ENCODE measurements at places on chromosomes 5 and 9.

GRCh38 chr5:174239718-174240117 lies 194.2 kb downstream of the NSG2 start:
- DNase-seq, result no peak

- no peak for DNase-seq
Measured at GRCh38 chr5:177982072-177982727, 13.8 kb downstream of the PROP1 start.

GRCh38 chr5:112217843-112218579 lies 201.1 kb downstream of the EPB41L4A start:
- DNase-seq, result no peak

DNA sequence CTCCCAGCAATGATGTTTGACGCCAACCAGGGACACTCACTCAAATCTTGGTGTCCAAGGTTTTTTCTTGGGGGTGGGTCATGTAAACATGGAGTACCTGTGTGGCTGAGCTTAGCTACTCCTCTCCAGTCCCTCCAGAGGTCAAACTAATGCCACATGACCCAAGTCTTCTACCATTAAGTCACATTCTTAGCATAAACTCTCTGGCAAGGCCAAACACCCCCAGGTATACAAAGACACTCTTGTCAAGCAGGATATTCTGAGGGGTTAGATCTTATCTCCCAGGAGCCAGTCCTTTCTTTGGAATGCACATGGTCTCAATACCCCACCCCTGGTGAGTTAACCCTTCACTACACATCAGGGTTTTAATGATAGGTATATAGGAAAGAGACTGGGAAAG lies 161.4 kb downstream of the PDZD2 start:
- DNase-seq, result no peak

- DNase-seq, result no peak
Measured at GRCh38 chr5:100667161-100667630, 132.0 kb downstream of the FAM174A start.

DNA sequence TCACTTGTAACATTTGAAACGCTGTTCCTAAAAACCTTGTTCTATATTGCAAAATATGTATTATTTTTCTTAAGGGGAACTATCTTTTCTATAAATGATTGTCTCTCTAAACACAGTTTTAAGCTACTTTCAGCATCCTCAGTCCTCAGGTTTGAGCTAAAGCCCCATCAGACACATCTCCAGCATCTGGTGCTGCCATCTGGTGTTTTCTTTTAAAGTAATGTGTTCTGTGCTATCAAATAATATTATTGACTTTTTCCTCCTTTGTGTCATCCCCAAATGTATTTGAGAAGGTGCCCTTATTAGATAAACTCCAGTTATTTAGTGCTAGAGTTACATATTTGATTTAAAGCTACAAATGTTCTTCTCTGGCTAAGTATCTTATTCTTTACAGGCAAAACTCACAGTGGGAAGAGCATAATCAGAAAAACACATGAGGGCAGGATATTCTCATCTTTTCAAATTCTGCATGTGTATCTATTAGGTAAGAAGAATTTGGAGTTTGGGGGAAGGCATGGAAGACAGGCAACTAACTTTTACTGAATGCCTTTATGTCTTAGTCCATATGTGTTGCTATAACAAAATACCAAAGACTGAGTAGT lies 27.5 kb downstream of the ZNF474 start:
- no peak for DNase-seq

DNA sequence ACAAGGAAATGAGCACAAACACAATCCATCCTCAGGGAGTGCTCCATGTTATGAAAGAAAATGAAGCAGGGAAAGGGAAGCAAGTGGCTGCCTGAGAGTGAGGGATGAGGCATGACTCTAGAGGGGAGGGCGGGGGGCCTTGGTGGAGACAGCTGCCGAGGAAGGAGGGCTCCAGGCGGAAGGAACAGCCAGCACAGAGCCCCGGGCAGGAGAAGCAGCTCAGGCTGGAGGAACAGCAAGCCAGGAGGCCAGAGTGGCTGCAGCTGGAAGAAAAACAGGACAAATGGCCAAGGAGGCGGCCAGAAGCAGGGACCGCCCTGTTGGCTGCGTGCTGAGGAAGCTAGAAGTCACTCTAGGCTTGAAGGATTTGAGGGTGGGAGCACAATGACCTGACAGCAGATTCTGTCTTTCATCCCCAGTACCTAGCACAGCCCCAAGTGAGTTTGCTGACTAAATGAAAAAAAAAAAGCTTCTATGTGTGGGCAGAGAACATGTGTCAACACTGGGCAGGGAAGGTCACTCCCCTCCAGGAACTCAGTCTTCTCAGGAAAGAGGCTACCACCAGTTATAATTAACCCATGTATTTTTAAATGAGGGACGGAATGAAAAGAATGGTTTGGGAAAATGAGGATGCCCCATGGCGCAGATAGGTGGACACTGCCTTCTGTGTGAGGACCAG lies 142.8 kb downstream of the DCP2 start:
- no peak for DNase-seq

DNA sequence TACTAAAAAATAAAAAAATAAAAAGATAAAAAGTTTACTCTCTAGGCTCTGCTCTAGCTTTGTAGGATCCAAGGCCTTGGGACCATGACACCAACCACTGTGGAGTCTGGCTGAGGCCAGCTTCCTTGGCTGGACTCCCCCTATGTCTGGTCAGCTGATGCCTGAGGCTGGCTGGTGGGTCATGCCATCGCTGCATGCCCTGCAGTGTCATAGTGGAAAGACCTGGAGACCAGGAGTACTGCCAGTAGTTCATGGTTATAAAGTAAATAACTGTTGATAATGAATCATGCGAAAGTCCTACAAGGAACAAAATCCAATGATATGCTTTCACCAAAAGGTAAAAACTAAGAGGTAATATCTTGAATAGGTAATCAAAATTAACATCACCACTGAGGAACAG lies 43.2 kb downstream of the GARNL3 start:
- DNase-seq, result no peak

DNA sequence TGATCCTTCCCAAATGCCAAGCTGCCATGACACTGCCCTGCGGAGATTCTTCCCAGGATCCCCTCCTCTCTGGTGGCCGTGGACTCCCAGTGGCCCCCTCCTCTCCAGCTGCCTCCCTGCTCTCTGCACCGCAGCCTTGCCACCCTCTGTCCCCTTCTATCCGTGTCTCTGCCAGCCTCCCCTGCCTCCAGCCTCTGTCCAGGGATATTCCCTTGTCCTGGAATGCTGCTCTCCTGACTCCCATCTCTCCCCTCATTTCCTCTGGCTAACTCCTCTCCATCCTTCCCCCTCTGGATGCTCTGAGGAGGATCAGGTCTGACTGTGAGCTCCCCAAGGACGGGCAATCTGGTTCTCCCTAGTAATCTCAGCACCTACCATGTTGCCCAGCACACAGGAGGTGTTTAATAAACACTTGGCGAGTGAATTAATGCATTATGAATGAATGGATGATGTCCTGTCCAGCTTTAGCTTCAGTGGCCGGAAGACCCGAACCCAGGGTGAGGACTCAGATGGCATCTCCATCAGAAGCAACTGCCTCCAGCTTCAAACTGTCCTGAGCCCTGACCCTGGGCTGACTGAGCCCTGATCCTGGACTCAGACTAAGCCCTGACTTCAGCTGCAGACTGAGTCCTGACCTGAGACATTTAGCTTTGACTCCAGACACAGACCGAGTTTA lies 7.5 kb upstream of the CRB2 start:
- DNase-seq, result no peak

- DNase-seq, result no peak
Measured at GRCh38 chr5:3161672-3162071, 410.2 kb upstream of the IRX2 start.

- no peak for DNase-seq
Measured at GRCh38 chr9:135536216-135536615, 9.7 kb upstream of the OBP2A start.

DNA sequence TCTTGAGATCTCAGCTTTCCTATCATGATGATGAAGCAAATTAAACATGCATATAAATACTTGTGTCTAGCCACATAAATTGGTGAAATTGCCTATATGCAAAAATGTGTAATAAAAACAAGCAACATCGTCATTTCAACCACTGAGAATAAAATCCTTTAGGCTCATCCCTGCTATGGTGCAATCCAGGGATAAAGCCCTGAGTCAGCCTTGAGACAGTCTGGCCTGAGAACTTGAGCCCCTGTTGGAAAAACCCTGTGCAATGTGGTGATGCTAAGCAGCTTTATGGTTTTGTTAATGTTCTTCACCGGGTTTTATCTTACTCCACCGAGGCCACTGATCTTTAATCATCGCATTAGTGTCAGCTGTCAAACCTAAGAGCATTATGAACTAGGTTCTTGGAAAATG lies 170.5 kb downstream of the DCP2 start:
- DNase-seq, result no peak

DNA sequence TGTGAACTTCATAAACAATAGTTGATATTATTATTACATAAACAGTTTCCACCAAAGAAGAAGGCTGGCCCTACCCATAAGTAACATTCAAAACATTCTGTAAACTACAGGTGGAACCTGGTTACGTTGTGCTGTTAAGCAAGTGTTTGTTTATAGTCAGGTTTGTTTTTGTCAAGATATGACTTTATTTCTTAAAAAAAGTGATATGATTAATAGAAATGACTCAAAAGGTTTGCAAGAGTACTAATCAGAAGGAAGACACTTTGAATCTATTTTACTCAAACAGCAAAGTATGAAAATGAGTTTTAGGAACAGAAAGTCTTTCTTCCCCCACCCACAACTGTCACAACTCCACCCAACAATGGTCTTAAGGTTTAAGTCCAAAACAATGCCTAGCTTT lies 220.8 kb downstream of the PLK2 start:
- no peak for DNase-seq

DNA sequence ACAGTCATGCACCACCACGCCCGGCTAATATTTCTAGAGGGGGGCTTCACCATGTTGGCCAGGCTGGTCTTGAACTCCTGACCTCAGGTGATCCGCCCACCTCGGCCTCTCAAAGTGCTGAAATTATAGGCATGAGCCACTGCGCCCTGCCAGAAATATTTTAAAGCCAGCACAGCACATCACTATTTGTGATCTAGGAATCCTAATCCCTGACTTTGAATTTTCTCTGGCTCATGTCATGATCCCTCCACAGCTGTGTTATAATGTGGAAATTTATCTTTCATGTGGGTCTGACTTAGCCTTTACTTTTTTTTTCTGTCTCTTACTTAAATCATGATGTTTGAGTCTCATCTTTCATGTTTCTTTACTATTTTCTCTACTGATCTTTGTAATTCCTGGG lies 18.7 kb upstream of the ITGA1 start:
- no peak for DNase-seq

DNA sequence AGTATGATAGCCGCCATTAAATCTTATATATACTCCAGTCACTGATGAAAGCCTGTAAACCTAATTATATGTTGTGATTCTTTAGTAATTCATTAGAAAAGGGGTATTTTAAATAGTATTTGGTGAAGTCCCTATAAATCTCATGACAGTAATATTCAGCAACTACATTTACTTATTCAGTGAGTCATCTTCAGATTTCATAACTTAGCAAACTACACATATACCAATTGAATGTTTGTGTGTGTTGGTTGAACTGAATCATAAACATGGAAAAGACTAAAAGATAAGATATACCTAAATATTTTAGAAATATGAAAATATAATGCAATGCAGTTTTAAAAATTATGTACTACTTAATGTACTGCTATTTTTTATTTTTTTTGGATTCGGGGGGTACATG lies 1050.4 kb downstream of the MAT2B start:
- no peak for DNase-seq

DNA sequence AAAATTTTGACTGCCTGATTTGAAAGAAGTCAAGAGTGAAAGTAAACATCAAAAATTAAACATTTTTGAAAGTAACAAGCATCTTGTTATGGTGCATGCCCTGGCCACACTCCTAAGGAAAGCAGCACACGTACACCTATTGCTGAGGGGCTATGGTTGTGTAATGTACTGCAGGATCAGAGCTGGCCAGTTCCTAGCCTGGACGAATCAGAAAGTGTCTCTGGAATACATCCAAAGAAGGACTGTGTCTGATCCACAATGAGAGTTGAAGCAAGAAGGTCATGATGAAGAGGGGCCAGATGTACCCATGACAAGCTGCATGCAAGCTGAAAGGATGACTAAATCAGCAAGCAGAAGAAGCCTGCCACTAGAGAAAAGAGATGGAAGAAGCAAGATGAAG lies 618.2 kb downstream of the TLE1 start:
- no peak for DNase-seq

DNA sequence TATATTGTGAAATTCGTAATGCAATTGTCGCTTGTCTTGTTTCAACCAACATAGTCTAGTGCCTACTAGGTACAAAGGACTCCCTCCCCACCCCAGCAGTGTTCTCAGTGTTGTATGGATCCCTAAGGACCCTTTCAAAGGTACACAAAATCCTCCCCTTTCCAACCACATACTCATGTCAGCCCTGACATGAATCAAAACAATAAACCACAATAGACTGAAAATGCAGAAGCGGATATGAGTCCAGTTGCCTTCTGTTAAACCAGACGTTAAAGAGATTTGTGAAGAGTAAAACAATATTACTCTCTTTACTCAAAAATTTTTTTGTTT lies 82.4 kb upstream of the IFNK start:
- DNase-seq, result no peak

- DNase-seq, result no peak
Measured at GRCh38 chr5:122064992-122065391, 13.1 kb downstream of the LOX start.

DNA sequence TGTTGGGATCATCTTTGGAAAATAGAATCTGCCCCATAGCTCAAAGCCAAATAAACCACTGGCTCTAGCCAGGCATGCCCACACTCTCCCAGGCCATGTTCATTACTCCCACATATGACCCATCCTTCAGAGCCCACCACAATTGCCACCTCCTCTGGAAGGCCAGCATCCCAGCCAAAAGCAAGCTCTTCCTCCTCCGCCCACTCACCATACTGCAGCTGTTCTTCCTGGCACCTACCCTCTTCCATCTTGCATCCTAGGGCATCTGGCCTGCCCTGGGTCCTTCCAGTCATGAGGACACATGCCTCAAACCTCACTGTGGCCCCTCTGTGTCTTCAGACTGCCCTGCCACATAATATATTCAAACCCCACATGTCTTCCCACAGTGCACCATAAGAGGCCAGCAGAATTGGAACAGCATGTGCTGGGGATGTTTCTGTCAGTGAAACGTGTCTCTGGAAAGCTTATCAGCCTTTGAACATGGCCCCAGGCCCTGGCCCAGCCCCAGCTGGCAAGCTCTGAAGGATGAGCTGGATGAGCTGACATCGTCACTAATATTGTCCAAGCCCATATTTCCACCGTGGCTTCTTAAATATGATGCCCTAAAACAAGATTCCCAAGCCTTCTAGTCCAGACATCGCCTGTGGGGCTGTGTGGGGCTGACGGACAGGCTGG lies 230.8 kb downstream of the AGTPBP1 start:
- DNase-seq, result no peak

DNA sequence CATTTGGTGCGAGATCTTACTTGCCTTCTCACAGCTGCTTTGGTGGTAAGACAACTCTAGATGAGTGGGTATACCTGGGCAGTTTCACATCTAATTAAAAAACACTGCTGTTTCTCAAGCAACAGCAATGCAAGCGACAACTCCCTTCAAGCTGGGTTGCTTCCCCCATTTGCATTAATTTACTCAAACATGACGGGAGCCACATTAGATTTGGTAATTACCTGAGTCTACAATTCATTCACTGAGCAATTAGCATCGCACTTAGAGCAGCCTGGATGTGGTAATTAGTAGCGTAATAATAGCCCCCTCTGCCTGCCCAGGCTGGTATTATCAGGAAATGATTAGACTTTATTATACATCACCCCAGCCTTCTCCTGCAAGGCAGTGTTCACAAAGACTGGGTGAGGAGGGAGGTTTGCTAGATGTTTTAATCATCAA lies 73.4 kb downstream of the FBXO38 start:
- no peak for DNase-seq

Measured in effector CD8-positive, alpha-beta T cell (primary cell).